ENCODE measurements at places on chromosomes 12 and 14.
A peak's percentile ranks its signal among the peaks of the same experiment; 100 is the strongest.

DNA sequence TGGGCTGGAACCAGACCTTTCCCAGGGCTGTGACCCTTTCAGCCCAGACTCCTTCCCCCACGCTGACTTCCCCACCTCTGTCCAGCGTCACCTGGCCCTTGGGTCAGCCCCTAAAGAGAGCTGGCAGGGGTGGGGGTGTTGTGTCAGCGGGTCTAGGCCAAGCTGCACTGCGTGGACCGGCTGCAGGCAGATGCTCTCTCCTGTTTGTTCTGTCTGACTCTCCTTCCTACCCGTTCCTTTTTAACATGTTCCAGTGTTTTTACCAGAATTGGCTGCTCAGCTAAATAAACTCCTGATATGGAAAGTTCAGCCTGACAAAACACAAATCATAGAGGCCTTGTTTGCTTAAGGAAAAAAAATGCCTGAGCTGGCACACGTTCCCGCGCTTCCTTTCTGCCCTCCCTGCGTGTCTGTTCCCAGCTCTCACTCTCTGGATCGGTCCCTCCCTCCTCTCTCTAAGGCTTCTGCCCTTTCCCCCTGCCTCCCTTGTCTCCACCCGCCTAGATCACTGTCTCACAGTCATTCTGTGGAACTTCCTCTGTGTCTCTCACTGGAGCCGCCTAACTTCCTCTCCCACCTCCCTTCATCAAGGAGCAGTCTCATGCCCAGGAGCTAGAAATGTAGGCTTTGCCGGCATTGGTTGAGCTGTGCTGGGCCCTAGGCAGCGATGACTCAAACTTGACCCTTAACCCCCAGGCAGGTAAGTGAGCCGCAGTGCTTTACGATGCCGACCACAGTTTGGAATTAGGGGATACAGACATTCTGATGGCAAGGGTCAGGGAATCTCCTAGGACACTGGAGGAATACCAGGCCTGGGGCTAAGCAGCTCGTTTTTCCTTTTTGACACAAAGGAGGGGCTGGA, 15.5 kb upstream of the MLXIP start:
- DNase-seq, result no peak

DNA sequence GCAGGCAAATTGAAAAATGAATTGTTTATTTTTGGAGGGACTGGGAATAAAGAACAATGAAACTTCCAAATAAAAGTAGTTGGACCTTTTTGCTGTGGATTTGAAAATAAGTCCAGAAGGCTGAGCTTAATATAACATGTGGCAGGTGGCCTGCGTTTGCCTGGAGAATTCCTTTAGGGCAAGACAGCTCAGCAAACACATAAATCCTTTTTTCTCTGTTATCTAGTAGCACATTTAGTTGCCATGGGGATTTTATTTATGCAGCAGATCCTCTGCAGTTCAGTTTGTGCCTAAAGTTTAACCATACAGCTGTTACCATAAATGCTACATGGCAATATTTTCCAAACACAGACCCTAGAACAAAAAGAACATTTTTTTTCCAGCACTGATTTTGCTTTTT, 180.0 kb downstream of the NPAS3 start:
- no peak for DNase-seq

GRCh38 chr14:78701246-78701645, 531.1 kb downstream of the NRXN3 start:
- DNase-seq, result no peak

DNA sequence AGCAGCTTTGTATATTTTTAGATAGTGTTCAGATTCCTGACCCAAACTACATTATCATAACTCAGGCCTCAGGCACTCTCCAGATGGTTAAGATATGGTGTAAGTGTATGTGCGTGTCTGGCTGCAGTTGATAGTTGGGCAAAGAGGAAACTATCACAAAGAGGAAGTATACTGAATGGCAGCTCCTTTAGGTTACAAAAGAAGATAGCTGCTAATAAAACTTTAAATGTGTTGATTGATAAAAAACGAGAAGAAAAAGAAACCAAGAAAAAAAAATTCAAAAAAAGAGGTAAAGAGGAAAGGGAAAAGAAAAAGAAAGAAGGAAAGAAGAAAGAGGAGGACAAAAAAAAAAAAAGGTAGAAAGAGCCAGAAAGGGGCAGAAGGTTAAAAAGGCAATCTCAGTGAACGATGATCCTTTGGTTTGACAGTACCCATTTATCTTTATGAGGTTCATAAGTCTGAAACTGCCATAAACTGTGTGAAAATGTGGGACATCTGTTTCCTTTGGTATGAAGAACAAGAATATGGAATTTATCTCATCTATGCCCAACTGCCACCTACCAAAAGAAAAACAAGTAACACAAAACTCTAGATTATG, 42.2 kb downstream of the TAOK3 start:
- no peak for DNase-seq

DNA sequence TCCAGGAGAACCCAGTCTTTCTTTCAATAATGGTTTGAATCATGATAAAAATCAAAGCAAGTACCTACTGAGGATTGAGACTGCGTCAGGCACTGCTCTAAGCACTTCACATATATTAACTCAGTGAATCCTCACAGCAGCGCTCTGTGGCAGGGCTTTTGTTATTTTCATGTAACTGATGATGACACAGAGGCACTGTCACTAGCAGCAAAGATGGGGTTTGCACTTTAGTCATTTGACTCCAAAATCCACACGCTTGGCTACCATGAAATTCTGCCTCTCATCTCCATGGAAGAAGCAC, 98.8 kb upstream of the GSC start:
- DNase-seq, result no peak

DNA sequence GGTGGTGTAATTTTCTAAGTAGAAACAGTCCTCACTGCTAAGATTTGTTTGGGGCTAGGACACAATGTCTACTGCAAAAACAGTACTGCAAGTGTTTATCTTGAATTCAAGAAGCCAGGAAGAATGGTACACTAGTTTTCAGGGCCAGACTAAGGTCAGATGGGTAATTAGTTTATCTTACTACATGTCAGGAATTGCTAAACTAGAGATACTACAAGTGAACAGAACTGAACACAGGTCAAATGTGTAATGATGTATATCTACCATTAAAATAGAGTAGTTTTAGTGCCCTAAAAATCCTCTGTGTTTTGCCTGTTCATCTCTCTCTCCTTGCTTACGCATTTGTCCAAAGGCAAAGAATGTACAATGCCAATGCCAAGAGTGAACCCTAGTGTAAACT, 2.3 kb upstream of the RPL41 start:
- no peak for DNase-seq

GRCh38 chr14:49865431-49865859, 12.9 kb upstream of the NEMF start:
- DNase-seq, result no peak

GRCh38 chr12:12897302-12897701, 5.9 kb downstream of the GPRC5A start:
- no peak for DNase-seq

GRCh38 chr12:122395319-122395718, 27.1 kb downstream of the CLIP1 start:
- DNase-seq, result no peak

DNA sequence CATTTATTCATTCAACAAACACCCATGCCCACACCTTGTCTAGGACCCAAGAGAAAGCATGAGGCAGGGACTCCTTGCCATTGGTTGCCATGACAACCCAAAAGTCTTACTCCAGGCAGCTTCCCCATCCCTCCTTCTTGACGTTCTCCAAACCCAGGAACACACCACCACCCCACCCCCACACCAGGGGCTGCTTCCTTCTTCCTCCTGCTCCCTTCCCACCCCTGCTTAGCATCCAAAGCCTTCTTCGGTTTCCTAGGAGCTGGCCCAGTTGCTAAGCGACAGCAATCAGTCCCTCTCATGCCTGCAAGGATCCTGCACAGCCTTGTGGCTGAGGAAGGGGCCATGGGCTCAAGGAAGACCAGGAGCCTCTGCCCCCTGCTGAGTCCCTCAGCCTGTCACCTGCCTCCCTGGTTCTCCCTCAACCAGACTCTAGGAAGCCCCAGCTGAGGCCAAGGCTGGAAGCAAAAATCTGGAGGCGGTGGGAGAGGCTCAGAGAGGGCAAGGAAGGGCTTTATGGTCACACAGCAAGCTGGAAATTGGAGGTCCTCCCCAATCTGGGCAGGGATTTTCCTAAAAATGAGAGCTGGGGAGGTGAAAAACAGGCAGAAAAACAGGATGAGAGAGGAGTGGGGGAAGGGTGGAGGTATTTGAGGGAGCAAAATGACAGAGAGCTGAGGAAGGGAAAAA, 15.4 kb downstream of the RASAL1 start:
- DNase-seq, result no peak

DNA sequence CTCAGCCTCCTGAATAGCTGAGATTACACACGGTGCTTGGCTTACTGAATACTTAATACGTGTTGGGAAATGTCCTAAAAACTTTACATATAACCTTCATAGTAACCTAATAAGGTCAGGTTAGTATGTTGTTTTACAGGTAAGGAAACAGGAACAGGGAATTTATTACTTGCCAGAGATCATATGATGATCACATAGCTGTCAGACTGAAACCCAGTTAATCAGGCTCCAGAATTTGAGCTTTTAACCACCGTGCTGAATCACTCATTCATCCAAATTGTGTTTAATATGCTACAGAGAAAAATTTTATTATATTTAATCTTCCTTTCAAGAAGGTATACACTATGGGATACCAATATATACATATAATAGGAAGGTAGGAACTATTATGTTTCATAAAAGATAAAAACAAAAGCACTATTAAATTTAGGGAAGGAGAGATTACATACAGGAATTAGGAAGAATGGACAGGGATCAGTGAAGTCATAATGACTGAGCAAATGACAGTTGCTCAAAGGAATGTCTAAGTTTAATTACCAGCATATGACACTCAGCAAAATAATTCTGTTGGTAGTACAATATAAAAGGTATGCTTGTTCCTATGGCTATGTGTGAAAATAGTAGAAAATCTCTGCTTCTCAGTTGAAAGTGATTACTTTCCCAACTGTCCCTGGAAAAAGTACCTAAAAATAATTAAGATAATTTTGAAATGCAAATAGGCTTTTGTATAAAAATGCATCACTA, 59.3 kb downstream of the HEATR5A start:
- DNase-seq, result no peak

- no peak for DNase-seq
These were observed 33.3 kb downstream of the TULP3 start for GRCh38 chr12:2924019-2924418.

- DNase-seq, result peak; percentile 76
These were observed 179.6 kb downstream of the ADGRD1 start for GRCh38 chr12:131133015-131133905.

DNA sequence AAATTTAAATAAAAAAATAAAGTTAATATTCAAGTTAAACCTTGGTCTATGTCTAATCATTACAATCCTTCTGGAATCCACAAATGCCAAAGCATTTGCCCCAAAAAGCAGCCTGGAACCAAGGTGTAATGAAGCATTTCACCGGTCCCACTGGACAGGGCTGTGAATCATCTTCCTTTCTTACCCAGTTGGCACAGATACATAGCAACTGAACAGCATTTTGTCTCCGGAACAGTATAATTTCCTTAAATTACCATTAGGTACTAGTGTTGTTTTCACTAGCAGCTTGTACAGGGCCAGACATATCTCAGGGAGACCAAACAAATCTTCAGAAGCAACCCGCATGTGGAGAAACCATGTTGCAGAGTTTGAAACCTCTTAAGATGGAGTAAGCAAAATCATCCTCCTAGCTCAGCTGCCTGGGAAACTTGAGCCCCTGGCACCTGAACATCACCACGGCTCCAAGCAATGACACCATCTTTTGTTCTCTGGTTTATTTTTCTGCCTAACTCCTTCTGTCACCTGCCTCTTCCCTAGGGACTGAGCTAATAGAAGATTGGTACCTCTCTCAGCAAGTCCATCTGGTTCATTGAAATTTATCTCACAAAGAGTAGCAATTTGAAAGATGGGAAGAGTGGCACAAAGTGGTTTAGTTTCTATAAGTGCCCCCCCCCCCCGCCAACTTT, 17.9 kb upstream of the MDM1 start:
- DNase-seq, result no peak

DNA sequence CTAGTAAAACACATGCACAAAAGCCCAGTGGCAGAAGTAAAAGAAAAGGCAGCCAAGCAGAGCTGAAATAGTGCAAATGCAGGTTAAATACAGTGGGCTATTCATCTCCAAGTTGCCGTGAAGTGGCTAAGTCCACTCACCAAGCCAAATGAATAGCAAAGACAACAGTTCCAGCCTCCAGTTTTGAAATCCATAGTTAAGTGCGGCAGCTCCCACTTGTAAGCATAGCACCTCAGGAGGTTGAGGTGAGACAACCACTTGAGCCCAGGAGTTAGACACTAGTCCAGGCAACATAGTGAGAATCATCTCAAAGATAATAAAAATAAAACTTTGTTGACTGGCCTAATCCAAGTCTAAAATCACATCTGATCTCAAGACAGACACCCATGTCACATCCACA, 9.8 kb upstream of the PHLDA1 start:
- DNase-seq, result no peak

Measured in osteocyte (in vitro differentiated cells).